Testis (tissue), 5 donors: ENCODE measurements at places on chromosomes 7 and 10. TPM values are rescaled to one million over a fixed set of nuclear protein-coding genes. Genes with fewer than 3 reads are reported as not detected.

GRCh38 chr7:116588641-116589594, 64.1 kb downstream of the CAV1 start:
- no peak for DNase-seq

- no peak for DNase-seq
Measured at GRCh38 chr10:14009371-14010100, 321.2 kb downstream of the FRMD4A start.

DNA sequence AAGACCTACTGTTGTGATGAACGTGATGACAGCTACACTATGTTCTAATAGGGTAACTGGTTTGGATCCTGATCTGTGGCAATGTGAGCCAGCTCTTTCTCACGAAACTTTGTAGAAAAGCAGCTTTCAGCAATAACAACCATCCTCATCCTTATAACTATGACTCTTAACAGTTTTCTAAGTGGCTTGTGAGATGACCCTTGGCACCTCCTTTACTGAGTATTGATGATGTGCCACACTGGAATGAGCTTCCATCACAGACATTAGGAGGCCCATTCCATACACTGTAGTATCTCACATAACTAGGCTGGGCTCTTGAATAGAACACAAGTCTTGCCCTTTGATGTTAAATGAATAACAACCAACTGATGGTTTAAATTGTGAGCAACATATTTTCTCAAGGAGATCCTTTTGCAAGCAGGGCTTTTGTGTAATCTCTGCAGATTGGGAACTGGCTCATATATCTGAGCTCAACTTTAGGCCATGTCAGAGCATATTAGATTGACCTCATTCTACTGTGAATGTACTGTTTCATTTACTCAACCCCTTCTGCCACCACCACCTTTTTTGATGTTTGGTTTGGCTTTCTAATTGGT, 46.4 kb downstream of the MYPN start:
- DNase-seq: no peak

Gene TCAF2
- 3.6 TPM for polyA plus RNA-seq

DNA sequence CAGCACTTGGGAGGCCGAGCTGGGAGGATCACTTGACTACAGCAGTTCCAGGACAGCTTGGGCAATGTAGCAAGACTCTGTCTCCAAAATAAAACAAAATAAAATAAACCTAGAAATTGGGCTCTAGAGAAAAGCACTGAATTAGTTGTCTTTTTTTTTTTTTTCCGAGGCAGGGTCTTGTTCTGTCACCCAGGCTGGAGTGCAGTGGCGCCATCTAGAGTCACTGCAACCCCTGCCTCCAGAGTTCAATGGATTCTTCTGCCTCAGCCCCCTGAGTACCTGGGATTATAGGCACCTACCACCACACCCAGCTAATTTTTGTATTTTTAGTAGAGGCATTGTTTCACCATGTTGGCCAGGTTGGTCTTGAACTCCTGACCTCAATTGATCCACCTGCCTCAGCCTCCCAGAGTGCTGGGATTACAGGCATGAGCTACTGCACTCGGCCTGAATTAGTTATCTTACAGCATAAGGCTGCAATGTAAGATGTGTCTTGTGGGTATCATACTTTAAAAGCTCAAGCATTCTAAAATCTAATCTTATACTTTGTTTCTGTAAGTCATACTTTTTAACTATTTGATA, 12.8 kb downstream of the MEIG1 start:
- DNase-seq: peak; percentile 39
